Neuronal stem cell (in vitro differentiated cells): ENCODE measurements at places on chromosomes 11 and 22.

DNA sequence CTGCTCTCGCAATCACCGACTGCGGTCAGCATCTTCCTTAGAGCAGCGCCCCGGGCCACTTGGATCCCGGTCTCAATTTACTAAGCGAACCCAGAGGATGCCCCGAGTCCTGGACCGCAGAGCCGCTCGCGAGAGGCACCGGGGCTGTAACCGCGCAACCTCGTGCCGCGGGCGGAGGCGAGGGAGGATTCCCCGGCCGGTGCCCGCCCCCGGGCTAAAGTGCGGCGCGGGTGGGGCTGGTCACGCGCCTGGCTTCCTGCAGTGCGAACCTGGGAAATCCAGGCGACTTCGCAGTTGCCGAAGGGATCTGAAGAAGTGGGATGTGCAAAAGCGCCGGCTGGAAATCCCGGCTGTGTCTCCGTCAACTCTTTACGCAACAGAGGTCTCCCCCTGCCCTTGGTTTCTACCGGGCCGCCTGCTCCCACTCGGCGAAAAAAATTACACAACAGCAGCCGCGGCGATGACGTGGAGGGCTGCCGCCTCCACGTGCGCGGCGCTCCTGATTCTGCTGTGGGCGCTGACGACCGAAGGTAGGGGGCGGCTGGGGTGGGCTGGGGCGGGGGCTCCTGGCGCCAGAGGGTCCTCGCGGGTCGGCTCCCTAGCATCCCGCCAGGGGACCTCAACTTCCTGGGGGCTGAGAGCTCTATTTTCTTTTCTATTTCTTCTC is at the start of gene NCR3LG1:
NCR3LG1 (plus strand) TSS at position 291 of the 667 bp plus-strand sequence; CDS start at position 461, 170 bp downstream.
- H3K4me3 ChIP-seq = peak within 1 kb of the TSS; percentile 54
- no peaks in the 10 kb centered on the region for H3K36me3 ChIP-seq
- peak; percentile 24 for DNase-seq
- no peak within 1 kb of the TSS for H3K27ac ChIP-seq

DNA sequence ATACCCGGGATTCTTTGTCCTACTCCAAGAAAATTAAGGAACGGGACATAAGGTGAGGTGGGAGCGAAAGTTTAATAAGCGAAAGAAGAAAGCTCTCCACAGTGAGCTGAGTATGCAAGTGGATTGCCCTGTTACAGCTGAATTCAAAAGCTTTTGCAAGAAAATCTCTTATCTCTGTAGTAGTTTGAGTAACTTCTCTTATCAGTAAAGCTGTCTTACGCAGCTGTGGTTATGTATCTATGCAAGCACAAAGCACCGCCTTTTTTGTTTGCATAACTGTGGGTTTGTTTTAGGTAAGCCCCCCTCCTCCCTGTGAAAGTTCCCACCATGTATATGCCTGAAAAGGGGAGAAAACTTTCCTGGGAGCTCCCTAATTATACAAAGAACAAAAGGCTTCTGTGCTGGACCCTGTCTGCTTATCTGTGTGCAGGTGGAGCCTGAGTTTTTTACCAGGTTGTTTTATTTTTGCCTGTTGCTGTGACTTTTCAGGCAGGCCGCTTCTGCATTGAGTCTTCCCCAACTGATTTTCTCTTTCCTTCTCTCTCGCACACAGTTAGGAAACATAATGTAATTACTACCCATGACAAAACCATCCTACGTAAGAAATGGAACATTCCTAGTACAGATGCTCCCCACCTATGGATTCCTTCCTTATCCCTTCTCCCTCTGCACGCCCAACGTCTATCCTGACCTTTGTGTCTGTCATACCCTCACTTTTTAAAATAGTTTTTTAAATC is 837 bp upstream of the PLAAT5 start:
- no peaks in the 10 kb centered on the region for H3K27me3 ChIP-seq
- no peak overlapping the region for H3K4me3 ChIP-seq
- no peak overlapping the region for H3K27ac ChIP-seq
- no peaks in the 10 kb centered on the region for H3K36me3 ChIP-seq
- peaks cover 14% of the 10 kb centered on the region for H3K4me1 ChIP-seq
- no peak for DNase-seq

DNA sequence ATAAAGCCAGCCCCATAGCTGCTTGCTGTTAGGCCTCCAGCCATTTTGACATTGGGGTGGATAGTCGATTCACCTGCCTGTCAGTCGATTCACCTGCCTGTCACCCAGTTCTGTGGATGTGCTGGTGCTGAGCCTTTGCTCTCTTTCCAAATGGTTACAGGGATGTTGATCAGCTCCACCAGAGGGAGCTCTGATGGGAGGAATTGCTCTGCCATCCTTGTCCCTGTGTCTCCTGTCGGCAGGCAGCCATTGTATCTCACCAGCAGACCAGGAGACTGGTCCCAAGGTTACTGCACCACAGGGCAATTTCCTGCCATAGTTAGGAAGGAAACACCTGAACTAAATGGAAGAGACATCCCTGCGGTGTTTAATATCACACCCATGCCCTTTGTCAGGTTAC is 6.1 kb downstream of the MPEG1 start:
- peaks cover 79% of the 10 kb centered on the region for H3K36me3 ChIP-seq
- H3K4me1 ChIP-seq = peaks cover 2% of the 10 kb centered on the region
- H3K27me3 ChIP-seq = peaks cover 1% of the 10 kb centered on the region
- DNase-seq = no peak
- H3K27ac ChIP-seq = no peak overlapping the region

DNA sequence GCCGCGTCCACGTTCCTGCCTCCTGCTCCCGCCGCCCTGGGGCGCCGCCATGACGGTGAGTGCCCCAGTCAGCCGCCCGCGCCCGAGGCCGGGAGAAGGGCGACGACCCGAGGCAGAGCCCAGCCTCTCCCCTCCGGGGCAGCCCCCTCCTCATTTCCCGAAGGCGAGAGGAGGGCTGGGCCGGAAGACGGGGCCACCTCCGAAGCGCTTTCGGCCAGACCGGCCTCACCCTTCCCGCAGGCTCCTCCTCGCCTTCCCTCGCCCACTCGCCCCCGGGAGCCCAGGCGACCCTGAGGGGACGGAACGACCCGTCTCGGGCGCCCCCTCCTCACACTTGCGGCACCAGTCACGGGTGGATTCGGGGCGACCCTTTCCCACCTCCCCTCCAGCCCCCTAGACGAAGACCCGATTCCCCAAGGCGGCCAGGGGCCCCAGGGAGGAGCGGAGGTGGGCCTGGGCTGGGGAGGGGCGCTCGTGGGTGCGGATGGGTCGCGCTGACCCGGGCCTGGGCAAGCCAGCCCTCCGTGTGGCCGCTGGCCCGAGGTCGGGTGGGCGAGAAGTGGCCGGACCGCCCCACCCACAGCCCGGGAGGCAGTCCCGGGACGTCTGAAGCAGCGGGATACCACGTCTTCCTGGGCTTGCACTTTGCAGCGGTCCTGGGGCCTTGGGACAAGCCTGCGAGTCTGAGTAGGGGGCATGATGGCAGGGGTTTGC is 49.7 kb downstream of the TRIOBP start:
- peaks cover 2% of the 10 kb centered on the region for H3K27me3 ChIP-seq
- peak overlapping the region; percentile 79 for H3K27ac ChIP-seq
- H3K4me3 ChIP-seq = peak overlapping the region; percentile 97
- peaks cover 30% of the 10 kb centered on the region for H3K4me1 ChIP-seq
- DNase-seq = peak; percentile 24

DNA sequence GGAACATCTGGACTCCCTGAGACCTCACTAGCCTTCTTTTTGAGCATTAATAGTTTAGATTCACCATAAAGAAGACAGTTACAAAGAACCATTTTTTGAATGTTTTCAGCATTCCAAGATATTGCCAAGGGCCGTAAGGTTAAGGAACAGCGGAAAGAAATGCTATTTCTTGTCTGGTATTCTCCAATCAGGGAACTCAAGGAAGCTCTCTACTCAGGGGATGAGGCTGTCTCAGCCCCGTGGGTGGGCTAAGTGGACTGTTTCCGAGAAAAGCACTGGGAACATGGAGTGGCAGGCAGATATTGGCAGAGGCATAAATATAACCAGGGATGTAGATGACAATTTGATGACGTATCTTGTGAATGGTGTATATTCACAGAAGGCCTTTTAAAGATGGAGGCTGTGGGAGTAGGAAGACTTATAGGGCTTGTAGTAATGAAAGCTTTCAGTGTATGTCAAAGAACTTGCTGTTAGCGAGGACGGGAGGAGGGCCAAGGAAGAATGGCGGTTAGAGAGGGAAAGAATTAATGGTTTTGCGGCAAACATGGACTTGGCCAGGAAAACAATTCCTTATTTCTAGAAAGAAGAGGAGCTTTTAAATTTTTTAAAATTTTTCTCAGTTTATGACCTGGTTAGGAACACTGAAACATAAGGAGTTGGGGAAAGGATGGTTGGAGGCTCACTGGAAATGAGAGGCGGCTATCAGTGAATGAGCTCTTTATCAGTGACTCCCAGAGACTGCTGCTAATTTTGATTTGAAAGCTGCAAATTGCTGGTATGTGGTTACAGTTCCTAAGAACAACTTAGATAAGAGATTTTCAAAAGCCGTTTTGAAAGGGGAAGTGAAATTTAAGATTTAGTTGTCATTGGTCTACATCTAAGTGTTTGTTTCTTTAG is 64.6 kb downstream of the ST3GAL4 start:
- no peaks in the 10 kb centered on the region for H3K27me3 ChIP-seq
- H3K27ac ChIP-seq = no peak overlapping the region
- no peaks in the 10 kb centered on the region for H3K36me3 ChIP-seq
- no peak overlapping the region for H3K4me3 ChIP-seq
- no peaks in the 10 kb centered on the region for H3K4me1 ChIP-seq

DNA sequence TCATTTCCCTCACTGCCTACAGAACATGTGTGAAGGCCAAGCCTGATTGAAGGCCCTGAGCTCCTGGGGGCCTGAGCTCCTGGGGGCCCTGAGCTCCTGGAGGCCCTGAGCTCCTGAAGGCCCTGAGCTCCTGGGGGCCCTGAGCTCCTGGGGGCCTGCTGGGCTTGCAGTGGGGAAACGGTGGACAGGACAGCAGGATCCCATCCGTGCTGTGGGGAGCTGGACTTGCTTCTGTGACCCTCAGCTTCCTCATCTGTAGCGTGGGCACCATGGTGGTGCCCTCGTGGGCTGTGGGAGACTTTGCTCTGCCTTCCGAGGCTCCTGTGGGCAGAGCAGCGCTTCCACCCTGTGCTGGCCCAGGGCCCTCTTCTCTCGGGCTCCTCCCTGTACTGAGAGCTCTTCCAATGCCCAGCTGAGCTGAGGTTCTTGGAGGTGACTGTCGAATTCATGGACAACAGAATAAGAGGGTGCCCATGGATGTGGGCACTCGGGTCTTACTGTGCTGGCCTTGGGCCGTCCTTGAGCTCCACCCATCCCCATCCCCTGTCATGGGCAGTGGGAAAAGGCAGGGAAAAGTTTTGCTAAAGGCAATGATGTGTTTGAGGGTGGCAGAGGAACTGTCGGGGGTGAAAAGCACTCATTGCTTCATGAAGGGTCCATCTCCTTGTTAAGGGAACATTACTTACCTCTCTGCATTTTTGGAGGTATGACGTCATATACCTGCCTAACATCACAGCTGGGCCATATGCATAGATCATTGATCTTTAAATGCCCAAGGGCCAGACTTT is 786.7 kb downstream of the TBC1D22A start:
- H3K4me3 ChIP-seq = no peak overlapping the region
- H3K27me3 ChIP-seq = no peaks in the 10 kb centered on the region
- no peak for DNase-seq
- no peak overlapping the region for H3K27ac ChIP-seq
- no peaks in the 10 kb centered on the region for H3K4me1 ChIP-seq

DNA sequence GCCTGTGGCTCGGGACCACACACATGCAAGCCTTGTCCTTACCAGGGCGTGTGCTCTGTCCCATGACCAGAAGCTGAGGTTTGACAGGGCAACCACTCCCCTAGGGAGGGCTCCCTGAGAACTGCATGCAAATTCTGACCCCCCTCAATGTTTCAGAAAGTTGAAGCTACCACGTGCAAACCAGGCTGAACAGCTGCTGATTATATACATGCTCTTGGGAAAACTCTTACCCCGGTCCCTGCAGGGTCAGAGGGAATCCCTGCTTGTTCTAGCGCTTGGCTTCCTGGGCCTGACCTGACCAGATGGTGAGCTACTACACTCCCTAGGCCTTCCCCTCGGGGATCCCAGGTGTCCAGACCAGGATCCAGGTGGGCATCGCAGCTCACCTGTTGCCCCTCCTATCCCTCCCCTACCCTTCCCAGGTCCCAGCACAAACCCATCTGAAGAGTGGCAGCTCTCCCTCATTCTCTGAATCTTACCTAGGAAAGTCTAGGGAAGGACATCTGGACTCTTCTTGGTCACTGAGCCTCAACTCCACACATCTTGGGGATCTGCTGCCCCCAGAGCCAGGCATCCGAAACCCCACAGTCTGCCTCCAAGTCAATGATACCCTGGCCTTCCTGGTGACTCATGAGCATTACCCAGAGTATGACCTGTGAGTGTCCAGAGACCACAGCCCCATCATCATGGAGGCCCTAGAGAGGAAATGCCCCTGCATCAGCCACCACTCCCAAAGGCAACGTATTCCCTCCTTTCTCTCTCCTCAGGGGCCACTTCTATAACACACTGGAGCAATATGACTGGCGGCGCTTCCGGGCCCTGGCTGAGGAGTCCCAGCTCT is 61.5 kb downstream of the BTG4 start:
- no peaks in the 10 kb centered on the region for H3K27me3 ChIP-seq
- H3K4me1 ChIP-seq = peaks cover 3% of the 10 kb centered on the region
- H3K27ac ChIP-seq = no peak overlapping the region
- H3K36me3 ChIP-seq = no peaks in the 10 kb centered on the region

DNA sequence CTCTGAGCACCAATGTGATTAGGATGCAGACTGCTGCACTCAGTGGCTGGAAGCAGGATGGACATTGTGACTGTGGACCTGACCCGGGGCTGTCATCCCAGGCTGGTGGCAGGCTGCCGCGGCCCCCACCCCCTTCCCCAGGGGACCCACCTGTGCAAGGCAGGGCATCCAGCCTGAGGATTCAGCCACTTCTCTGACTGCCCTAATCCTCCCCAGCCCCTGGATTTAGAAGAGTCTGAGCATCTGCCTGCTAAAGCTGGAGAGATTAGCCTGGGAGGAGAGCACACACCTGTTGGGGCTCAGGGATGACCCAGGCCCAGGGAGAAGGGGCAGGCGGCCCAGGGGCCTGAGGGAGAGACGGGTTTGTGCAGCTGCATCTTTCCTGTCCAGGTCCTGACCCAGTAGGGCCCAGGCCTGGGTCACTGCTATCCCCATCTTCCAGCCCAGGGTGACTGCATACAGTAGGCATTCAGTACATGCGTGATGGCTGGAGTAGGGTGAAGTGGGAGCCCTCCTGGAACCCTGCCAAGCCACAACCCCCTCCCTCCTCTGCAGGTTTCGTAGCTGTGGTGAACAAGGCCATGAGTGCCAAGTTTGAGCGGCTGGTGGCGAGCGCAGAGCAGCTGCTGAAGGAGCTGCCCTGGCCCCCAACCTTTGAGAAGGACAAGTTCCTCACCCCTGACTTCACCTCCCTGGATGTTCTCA is 12.1 kb downstream of the DPP3 start:
- DNase-seq = no peak
- H3K36me3 ChIP-seq = peaks cover 86% of the 10 kb centered on the region
- H3K27ac ChIP-seq = no peak overlapping the region
- no peaks in the 10 kb centered on the region for H3K4me1 ChIP-seq
- H3K27me3 ChIP-seq = no peaks in the 10 kb centered on the region
- H3K4me3 ChIP-seq = no peak overlapping the region

GRCh38 chr11:18563090-18563730 is 25.3 kb downstream of the UEVLD start:
- H3K27ac ChIP-seq = no peak overlapping the region
- DNase-seq = no peak
- H3K4me1 ChIP-seq = no peaks in the 10 kb centered on the region
- no peaks in the 10 kb centered on the region for H3K27me3 ChIP-seq
- H3K36me3 ChIP-seq = peaks cover 58% of the 10 kb centered on the region
